ENCODE measurements at places on chromosomes 12 and 14.

DNA sequence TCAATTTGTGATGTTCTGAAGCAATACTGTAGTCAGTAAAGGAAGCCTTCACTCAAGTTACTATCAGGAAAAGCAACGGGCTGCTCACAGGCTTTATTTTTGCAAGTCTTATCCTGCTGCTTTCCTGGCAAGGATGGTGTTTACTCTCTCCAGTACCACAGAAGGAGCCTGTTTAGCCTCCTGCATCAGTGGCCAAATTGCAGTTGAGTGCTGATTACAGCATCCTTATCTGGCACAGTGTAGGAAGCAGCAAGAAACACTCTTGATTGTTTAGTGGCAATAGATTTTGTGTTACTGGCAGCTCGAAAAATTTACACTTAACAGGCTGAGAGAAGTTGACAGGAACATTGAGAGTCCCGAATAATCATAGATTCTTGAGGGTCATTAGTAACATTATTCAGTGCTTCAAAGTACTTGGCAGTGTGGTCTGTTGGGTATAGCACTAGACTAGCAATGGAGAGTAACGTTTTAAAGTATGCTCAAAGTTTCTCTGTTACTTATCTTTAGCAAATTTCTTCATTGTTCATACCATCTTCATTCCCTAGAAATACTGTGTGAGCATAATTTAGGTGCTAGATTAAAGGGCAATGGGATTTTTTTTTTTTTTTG, 11.7 kb downstream of the TULP3 start:
- ATAC-seq = peak; percentile 58

DNA sequence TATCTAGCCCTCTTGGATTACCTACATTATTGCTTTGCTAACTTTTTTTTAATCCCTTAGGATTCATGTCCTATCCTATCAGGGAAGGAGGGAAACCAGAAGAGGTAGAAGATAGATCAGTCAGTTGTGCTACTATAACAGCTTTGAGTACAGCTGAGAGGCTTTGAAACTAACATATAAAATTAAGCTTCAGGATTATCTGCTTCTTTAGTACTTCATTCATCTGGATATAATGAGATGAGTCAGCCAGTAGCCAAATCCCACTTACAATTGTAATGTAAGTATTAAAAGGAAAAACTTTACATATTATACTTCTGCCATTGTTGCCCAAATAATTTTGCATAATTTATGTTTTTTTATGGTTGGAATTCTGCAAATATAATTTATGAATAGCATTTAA, 33.4 kb upstream of the ANO6 start:
- no peak for ATAC-seq

DNA sequence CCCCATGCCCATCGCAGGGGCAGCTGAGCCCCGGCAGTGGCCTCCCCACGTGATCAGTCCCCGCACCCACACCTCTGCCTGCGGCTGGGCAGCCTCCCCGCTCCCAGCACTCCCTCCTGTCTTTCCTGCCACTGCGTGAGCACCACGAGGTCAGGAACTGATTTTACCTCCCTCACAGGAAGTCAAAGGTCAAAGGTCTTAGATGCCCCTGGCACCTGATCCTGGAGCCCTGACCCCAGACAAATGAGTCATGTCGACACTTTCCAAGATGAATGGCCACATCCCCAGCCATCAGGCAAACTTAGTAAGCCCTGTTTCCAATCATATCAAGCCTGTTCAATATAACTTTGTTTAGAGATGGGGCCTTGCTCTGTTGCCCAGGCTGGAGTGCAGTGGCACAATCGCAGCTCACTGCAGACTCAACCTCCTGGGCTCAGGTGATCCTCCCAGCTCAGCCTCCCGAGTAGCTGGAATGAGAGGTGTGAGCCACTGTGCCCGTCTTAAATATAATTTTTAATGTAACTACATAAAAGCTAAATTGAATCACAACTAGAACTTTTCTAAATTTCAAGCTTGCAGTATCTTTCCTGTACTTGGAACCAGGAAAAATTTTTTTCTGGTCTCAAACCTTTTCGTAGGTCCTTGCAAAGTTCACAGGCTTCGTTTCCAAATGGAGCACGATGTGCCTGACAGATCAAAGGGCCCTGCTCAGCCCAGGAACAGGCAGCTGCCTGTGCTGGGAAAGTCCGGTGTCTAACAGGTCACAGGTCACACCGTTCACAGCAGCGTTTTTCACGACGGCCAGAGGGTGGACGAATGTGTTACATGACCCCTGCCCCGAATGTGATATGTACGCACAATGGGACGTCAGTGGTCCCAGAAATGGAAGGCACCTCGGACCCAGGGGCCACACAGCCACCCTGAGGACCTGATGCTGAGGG, 1.9 kb downstream of the LRCOL1 start:
- no peak for ATAC-seq

DNA sequence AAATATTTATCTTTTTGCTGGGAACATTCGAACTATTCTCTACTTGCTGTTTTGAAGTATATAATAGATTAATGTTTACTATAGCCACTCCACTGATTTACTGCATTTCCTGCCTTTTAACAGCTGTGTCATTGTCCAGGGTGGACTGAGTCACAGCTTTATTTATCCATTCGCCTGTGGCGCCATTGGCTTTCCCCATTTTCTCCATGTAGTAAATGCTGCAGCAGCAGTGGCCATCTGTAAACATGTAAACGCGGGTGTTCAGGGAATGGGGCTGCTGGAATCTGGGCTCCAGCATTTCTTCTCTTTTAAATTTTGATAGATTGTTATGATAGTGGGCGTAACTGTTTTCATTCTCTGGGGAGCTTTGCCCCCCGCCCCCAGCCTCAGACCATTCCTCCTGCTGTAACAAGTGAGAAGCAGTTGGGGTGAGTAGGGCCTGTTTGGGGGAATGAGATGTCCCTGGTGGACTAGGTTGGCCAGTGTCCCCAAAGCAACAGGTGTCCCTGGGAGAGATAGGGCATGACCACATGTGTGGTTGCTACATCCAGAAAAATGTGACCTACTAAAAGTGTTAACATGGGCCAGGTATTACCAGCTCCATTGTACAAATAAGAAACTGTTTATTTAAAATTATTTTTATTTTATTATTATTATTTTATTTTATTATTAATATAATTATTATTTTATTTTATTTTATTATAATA, 32.9 kb downstream of the RIN3 start:
- ATAC-seq = no peak

DNA sequence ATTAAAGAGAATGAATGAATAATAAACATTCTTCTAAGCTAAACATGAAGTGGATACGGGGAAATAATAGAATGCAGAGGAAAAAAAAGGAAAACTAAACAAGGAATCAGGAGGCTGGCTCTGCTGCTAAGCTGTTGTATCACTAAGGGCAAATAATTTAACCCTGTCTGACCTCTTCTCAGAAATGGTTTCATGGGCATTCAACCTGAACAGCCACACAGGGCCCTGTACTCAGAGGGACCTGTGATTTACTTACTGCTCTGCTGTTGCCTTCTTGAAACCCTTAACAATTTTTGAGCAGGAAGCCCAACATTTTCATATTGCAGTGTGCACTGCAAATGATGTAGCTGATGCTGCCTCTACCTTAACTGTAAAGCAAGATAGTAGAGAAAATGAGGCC, 14.2 kb upstream of the PLEKHA5 start:
- no peak for ATAC-seq
